ENCODE measurements at places on chromosomes 13 and 19.

- DNase-seq: peak; percentile 50
These were observed 2.2 kb upstream of the CLEC17A start for GRCh38 chr19:14580623-14581237.

- DNase-seq: no peak
These were observed 801 bp downstream of the MCF2L start for GRCh38 chr13:112969692-112970338.

- DNase-seq: no peak
These were observed 5.2 kb downstream of the SHISA2 start for GRCh38 chr13:26046639-26047038.

DNA sequence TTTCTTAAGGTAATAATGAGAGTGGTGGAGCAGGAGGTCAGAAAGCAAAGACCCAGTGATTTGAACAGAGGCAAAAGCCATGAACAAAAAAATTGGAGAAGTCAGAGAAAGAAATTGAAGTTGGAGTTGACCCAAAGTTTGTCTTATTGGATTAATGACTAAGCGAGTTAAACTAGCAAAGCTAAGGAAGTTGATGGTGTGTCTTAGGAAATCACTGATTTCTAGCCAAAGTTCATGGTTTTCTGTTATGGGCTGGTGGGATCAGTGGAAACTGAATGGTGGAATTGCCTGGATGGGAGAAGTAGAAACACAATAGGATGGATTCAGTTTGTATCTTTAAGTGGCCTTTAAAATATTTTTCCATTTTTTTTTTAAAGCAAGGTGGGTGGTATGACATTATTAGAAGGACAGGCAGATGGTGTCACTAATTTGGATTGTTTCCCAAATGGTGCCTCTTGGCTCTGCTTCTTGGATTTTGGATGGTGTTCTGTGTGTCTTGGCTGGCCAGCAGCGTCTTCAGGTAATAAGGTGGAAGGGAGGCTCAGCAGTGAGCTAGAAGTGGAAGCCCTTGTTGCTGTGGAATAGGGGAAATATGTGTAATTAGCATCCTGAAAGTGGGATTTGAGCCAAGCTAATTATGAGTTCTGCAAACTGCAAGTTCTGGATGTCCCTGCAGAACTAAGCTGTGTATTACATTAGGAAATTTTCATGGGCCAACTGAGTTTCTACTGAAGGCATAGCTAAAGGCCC lies 302.9 kb downstream of the LMO7 start:
- no peak for DNase-seq

GRCh38 chr19:17406887-17407196 lies 1.4 kb upstream of the BST2 start:
- no peak for DNase-seq

DNA sequence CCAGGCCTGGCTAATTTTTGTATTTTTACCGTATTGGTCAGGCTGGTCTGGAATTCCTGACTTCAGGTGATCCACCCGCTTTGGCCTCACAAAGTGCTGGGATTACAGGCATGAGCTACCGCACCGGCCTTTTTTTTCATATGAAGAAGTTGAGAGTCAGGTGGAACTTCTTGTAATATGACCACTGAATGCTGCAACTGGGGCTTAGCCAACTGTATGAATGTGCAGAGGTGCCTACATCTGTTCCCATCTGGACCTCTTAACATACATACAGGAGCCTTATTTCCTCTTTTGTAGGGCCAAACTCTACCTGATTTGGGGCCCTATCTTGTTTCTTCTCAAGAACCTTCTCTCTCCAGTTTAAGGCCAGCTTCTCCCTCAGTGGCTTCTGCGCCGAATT lies 11.9 kb upstream of the GGACT start:
- no peak for DNase-seq

DNA sequence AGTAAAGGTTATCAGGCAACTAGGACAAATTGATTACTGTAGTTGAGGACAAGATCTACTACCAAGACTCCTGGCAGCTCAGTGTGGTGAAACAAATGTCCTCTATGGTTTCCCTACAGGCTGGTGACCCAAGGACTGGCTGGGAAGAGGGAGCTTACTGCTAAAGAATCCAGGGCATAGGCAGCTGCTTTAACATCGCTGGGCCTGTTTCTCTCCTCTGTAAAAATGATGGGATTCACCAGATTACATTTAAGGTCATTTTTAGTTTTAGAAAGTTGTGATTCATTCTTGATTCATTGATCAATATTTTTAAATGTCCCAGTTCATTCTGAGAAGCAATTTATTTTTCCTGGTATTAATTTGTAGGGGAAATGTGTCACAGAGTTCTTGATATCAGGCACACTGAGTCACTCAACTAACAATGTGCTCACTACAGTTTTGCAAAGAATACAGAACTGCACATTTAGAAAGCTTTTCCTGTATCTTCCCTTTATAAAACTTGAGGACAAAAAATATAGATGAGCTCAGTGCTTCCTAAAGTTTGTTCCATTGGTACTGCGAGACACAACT lies 19.6 kb upstream of the FAM124A start:
- DNase-seq: no peak

DNA sequence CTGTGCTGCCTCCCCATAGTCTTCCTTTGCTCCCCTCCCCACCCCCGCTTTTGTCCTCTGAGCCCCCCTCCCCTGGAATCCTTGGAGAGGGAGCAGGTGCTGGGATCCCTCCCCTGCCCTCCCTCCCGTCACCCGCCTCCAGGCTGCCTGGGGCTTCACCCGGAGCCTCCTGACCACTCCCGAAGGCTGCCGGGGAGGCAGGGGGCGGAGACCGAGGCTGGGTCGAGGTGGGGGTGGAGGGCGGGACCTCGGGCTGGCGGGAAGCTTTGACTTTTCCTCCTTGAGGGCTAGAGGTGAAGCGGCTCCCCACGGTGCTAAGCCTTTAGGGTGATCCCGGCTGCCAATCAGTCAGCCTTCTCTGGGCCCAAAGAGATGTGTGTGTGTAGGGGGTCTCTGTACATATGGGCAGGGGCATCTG lies 1.5 kb downstream of the KMT5C start:
- DNase-seq: peak; percentile 38

- DNase-seq: no peak
These were observed 126.6 kb upstream of the UFM1 start for GRCh38 chr13:38223089-38223488.

GRCh38 chr19:32122258-32122657 lies 223.2 kb upstream of the ZNF507 start:
- DNase-seq: no peak

GRCh38 chr19:49488046-49488862 lies 846 bp downstream of the RPL13A start:
- DNase-seq: no peak

DNA sequence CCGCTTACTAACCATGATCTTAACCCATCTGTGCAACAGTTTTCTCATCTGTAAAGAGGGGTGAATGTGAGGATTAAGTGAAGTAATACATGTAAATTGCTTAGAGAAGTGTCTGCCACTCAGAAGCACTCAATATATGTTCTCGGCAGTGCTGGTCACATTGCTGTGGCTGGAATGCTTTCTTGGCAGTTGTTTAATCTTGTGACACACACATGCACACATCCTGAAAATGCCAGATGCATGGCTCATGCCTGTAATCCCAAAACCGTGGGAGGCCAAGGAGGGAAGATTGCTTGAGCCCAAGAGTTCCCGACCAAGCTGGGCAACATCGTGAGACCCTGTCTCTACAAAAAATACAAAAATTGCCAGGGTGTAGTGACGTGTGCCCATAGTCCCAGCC lies 4.9 kb upstream of the DMKN start:
- DNase-seq: no peak

GRCh38 chr13:109720758-109721184 lies 65.6 kb downstream of the IRS2 start:
- DNase-seq: no peak

DNA sequence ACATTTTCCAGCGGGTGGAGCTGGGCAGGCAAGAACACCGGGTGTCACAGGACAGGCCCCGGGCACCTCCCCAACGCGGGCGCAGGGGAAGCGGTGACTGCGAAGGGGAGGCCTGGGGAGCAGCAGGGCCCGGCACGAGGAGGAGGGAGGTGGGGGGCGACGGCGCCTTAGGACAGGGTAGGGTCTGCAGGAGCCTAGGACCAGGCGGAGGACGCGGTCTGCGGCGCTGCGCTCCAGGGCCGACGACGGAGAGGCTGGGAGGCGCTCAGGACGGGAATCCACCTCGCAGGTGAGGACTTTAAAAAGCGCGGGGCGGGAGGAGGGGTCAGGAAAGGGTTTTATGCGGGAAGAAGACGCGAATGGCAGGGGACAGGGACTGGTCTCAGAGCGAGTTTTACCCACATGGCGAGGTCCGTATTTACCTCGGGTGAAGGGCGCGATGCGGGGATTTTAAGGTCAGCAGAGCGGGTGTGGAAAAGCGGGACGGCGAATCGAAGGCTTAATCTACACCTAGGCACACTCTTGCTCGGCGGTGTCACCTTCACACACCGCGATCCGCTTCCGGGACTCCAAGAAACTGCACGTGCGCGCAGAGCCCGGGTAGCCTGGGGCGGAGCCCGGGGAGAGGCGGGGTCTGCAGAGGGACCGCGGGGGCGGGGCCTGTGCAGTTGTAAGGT lies 13.5 kb downstream of the ERVV-2 start:
- no peak for DNase-seq

- no peak for DNase-seq
These were observed 716.8 kb upstream of the SLITRK5 start for GRCh38 chr13:86954341-86954740.

DNA sequence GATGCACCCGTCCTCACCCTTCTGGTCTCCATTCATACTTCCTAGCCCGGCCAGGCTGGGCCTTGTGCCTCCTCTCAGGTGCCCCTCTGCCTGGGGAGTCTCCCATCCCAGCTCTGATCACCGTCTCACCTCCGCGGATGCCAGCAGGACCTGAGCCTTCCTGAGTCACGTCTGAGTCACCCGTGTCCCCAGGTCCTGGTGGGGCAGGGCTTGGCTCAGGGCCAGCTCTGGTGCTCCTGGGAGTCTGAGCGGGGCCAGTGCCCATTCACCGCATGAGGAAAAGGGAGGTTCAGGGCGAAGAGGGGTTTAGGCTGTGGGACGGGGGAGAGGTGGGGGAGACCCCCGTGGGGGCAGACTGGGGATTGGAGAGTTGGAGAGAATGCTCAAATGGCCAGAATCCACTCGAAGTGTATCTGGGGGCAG lies 593 bp downstream of the ATP8B3 start:
- DNase-seq: peak; percentile 57

- no peak for DNase-seq
These were observed 16.0 kb upstream of the SLC7A10 start for GRCh38 chr19:33241530-33242101.

GRCh38 chr19:18776736-18777135 lies 14.4 kb downstream of the COMP start:
- no peak for DNase-seq

GRCh38 chr19:53004242-53004641 lies 9.5 kb upstream of the ERVV-1 start:
- no peak for DNase-seq

GRCh38 chr13:103878891-103879605 lies 812.8 kb upstream of the SLC10A2 start:
- no peak for DNase-seq

DNA sequence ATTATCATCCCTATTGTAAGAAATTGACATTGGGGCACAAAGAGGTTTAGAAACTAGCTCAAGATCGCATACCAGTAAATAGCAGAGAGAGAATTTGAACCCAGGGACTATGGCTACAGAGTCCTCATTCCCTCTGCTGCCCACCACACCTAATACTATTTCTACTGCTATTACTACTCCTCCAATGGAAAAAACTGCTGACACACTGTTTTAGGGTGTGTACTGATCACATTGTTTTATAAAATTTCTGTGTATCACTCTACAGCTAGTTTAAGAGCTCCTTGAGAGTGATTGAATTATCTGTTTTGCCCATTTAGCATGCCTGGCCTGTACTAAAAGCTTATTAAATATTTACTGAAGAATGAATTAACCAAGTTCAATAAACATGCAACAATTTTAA lies 552.4 kb downstream of the GPC5 start:
- no peak for DNase-seq

DNA sequence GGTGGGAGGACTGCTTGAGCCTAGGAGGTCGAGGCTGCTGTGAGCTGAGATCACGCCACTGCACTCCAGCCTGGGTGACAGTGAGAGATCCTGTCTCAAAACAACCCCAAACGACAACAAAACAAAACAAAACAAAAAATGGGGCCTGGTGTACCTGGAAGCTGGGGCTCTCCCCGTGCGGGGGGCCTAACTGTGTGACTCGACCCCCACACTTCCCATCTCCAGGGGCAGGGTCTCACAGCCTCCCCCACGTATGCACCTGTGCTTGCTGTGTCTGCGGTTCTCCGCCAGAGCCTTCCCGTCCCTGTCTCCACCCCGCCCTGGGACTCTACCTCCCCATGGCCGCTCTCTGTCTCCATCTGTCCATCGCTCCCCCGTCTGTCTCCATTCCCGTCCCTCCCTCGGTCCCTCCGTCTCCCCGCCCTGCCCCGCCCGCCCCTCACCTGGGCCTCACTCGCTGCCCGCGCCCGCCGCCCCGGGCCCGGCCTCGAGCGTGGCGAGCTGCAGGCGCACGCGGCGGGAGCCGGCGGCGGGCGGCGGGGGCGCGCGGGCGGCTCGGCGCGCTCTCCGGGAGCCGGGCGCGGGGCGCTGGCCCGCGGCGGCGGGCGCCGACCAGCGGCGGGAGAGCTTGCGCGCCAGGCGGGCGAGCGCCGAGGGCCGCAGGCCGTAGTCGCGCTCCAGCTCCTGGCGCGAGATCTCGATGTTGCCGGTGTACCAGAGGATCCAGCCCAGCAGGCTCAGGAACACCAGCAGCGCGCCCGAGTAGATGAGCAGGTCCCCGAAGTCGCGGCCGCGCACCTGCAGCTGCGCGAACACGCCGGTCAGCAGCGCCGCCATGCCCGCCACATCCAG lies 587 bp downstream of the TMEM238 start:
- DNase-seq: peak; percentile 13

DNA sequence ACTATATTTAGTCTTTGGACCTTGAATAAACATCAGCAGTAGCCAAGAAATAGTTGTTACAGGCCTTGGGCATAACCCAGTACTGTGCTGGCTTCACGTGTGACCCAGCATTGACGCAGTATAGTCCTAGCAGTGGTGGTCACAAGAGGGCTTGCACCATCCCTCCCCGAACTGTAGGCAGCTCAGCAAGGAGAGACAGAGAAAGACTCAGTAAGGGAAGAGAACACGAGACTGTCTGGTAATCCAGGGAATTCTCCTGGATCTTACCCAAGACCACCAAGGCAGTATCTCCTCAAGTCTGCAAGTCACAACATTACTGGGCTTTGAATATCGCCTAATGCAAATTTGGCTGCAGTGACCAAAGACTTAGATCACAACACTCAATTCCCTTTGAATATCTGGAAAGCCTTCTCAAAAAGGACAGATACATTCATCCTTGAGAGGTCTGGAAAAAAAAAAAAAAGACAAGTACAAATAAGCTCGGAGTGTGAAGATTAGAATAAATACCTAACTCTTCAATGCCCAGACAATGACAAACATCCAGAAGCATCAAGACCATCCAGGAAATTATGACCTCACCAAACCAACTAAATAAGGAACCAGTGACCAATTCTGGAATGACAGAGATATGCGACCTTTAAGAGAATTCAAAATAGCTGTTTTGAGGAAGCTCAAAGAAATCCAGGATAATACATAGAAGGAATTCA lies 39.7 kb downstream of the CAB39L start:
- DNase-seq: no peak

DNA sequence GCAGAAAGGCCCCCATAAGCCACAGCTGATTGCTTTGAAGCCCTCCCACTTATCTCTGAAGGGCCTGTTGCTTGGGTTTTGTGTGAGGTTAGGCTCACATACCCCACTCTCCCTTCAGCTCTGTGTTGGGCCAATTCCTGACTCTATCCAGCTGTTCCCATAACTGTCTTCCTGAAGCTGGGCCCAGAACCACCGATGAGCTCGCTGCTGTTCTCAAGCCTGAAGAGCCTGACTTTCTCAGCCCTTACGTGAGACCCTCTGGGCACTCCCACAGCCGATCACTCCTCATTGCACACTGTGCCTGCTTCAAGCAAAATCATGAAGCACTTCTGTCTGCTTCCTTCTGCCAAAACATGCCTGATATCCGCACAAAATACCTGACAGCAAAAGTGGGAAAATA lies 124.1 kb downstream of the CRYL1 start:
- no peak for DNase-seq
